ENCODE measurements at places on chromosomes 16 and 17. TPM values are rescaled to one million over a fixed set of nuclear protein-coding genes. Genes with fewer than 3 reads are reported as not detected.
A peak's percentile ranks its signal among the peaks of the same experiment; 100 is the strongest.

DNA sequence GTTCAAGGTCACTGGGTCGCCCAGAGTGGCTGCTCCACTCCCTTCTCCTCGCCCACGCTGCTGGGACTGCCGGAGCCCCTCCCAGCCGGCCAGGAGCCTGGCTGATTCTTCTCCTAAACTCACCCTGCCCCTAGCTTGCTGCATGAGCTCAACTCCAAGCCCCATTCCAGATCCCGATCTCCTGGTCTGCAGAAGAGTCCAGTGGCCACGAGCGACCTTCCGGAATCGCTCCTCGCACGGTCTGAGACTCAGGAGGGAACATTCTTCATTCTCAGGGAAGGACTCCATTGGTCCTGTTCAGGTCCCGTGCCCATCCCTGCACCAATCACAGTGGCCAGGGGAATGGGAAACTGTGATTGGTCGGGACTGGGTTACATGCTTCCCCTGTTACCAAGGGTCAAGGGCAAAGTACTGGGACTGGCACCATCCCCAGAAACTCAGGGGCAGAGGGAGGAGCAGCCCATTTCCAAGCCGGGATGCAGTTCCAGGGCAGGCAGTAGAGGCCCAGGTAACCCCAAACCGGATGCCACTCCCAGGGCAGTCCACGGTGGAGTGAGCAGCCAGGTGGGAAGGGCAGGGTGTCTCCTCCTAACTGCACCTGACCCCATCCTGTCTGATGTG lies 24.5 kb upstream of the CIBAR2 start:
- DNase-seq: no peak

The TBC1D3G gene
- polyA plus RNA-seq: not detected

The GNGT2 gene
- 1.2 TPM for polyA plus RNA-seq

The TBC1D3L gene
- 2.6 TPM for polyA plus RNA-seq

DNA sequence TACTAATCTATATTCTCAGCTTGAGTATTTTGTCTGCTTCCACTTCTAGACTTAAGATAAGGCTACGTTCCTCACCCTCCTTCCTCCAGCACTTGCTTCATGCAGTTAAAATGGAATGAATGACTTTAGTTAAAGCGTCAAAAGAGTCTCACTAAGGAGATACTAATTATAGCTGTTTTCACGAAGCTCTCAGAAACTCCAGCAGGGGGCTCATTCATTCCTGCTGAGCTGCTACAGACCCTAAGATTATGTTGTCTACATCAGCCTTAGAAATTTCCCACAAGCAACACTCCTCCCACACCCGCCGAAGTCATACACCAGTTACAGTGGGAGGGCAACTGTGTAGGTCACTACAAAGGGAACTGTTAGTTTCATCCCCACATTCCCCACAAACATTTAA lies 57.0 kb upstream of the KIFC3 start:
- no peak for DNase-seq

DNA sequence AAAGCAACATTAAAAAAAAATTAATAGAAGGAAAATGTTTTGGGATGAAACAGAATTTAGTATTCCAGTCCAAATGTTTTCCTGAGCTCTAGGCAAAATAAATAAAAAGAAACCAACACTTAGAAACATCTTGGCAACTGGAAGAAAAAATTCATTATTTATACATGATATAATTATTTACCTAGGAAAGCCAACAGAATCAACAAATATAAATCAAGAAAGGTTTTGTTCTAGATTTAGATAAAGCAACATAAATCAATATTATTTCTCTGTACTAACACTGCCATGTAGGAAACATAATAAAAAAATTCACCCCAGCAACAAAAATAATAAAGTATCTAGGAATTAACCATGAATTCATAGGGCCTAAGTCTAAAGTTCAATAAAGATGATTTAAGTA lies 167.4 kb downstream of the MYO1D start:
- no peak for DNase-seq

DNA sequence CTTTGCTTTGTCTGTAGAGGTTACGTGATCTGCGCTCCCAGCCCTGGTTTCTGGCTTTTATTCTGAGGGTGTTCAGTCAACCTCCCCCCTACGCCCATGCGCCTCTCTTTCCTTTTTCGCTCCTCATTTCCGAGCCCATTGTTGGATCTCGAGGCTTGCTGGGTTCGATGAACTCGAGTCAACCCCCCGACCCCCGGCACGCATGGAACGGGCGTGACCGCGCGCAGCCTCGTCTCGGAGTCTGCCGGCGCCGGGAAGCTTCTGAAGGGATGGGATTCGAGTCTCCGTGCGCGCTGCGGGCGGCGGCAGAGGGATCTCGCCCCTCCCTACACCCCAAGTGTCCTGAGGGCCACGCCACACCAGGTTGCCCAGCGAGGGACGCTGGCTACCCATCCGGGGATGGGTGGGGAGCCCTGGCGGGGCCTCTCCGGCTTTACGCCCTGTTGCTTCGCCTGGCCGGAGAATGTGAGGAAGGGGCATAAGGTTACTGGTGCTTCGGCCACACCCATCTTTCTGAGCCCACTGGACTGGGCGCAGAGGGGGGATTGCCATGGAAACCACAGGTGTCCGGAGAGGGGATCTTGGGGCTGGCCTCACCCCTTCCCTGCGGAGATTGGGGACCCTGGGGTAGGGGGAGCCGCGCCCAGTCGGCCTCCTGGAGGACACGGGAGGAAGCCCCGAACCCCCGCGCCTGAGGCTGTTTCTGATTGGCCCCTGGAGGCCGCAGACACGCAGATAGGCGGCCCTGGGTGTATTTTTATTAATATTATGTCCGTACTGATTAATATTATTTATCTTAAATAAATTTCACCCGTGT lies 1.8 kb downstream of the MAPT start:
- no peak for DNase-seq

The SLC6A2 gene
- 0.10 TPM for polyA plus RNA-seq

DNA sequence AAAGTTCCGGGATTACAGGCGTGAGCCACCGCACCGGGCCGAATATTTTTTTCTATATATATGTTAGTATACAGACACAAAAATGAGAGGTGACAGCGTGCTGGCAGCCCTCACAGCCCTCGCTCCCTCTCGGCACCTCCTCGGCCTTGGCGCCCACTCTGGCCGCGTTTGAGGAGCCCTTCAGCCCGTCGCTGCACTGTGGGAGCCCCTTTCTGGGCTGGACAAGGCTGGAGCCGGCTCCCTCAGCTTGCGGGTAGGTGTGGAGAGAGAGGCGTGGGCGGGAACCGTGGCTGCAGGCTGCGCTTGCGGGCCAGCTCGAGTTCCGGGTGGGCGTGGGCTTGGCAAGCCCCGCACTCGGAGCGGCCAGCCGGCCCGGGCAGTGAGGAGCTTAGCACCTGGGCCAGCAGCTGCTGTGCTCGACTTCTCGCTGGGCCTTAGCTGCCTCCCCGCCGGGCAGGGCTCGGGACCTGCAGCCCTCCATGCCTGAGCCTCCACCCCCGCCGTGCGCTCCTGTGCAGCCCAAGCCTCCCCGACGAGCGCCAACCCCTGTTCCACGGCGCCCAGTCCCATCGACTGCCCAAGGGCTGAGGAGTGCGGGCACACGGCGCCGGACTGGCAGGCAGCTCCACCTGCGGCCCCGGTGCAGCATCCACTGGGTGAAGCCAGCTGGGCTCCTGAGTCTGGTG lies 1.9 kb upstream of the DPEP3 start:
- no peak for DNase-seq

The HSPB9 gene
- 0.69 TPM for polyA plus RNA-seq

GRCh38 chr17:64146418-64147109 lies 16.6 kb upstream of the ERN1 start:
- peak; percentile 62 for DNase-seq

GRCh38 chr16:86039606-86040005 lies 140.6 kb downstream of the IRF8 start:
- no peak for DNase-seq

The TRPV3 gene
- 0.38 TPM for polyA plus RNA-seq

DNA sequence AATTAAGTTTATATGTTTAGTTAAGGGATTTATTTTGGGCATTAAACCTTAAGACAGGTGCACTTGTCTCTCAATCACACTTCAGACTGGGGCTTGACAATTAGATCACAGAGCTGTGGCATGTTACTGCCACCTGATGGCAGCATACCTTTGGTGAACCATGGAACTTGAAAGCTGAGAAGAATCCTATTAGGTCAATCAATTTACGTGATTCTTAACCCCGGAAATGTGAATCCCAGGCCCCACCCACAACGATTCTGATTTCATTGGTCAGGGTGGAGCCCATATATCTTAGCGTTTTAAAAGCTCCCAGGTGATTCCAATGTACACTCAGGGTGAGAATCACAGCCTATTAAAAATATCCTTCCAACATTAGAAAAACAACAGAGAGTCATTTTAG lies 91.0 kb downstream of the GSG1L start:
- no peak for DNase-seq

- no peak for DNase-seq
Measured at GRCh38 chr16:8589057-8589899, 1.0 kb downstream of the TMEM114 start.

GRCh38 chr17:43434902-43435319 lies 36.1 kb downstream of the ARL4D start:
- DNase-seq: no peak

The PERCC1 gene
- polyA plus RNA-seq: not detected

The ICAM2 gene
- polyA plus RNA-seq: 9.6 TPM

The MATCAP1 gene
- polyA plus RNA-seq: 1.5 TPM

The SDK2 gene
- 0.06 TPM for polyA plus RNA-seq

GRCh38 chr16:89094252-89094879 lies 714 bp downstream of the ACSF3 start:
- no peak for DNase-seq

The CHST6 gene
- not detected for polyA plus RNA-seq

GRCh38 chr17:66712453-66712852 lies 122.5 kb upstream of the CACNG5 start:
- no peak for DNase-seq

The OTOP3 gene
- polyA plus RNA-seq: not detected

DNA sequence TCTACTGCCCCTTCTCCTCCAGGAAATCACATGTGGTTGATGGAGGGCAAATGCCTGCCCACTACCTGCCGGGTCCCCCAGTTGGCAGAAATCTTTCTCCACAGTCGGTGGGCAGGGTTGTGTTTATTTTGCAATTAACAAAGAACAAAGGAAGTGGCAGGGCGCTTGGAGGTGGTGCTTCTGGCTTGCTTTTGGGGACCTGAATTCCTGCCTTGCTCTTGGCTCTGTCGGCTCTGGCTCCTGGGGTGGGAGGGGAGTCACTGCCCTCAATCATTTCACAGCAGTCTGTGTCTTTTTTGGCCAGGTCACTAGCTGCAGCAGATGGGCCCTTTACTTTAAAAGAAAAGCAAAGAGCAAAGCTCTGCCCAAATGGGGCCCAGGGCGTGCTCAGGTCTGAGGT lies 69.2 kb downstream of the C16orf78 start:
- DNase-seq: no peak

GRCh38 chr17:82386881-82387704 lies 15.5 kb downstream of the UTS2R start:
- DNase-seq: no peak

The CCDC137 gene
- 6.9 TPM for polyA plus RNA-seq

DNA sequence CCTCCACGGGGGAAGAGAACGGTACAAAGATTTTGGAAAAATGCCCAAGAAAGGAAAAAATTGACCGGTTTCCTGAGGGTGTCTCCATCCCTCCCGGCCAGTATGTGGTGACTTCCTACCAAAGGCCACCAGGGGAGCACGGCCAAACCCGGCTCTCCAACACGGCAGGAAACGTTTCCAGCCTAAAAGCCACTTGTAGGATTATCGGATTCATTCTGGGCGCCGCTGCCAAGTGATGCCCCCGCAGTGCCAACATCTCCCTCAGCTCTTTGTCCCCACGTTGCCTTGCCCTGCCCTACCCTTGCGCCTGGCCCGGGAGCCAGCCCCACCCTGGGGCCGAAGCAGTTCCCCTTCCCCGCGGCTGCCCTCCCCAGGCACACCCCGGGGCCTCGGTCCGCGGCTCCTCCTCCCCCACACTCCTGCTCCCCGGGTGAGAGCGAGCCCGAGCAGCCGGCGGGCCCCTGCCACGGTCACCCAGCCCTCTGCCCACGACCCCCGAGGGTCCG lies 688 bp downstream of the CRK start:
- peak; percentile 70 for DNase-seq

DNA sequence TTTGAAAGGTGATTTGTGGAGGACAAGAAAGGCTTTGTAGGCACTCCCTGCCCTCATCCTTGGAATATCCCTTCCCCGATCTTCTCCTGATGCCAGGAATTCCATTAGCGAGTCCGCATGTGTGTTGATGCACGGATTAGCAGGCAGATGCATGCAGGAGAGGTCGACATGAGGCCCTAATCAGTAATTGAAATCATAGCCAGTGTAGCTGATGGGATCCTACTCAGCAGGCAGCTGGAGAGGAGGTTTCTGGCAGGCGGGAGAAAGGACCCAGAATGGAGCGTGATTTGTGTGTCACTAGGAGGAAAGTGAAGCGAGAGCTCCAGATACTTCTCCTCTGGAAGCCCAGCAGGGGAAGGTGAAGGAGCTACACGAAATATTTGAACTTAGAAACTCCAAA lies 196.3 kb upstream of the CDH11 start:
- no peak for DNase-seq

GRCh38 chr17:46057366-46057765 lies 58.3 kb downstream of the STH start:
- DNase-seq: no peak

DNA sequence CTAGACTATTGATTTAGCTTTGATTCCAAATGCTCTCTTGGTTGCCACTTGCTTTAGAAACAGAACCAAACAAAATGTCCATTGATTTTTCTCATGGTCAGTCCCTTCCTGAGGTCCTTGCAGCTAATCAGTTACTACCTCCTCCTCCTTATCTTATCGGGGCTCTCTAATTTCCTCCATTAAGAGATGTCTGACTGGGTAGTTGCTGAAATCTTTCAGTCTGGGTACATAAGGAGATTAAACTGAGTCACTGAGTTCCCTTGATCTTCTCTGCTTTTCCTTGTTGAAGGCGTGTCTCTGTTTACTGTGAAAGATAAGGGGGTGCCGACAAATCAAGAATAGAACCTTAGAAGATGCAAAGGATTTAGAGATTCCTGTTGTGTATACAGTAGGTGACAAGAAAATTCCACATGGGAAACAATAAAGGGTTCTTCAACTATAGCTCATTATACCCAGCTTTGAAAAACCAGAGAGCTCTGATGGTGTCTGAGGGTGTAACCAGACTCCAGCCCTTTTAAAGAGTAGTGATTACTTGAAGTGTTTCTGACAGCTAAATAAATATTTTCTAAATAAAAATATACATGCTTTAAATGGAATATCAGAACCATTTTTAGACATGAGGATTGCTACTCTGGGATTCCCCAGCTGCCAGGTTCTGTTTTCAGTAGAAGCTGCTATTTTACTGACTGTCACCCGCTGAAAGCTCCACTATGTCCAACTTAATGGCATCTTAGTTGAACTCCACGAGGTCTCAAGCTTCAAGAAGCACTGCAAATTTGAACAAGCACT lies 791.3 kb upstream of the SOX9 start:
- no peak for DNase-seq
